ENCODE measurements at places on chromosomes 2 and 18.
A peak's percentile ranks its signal among the peaks of the same experiment; 100 is the strongest.

DNA sequence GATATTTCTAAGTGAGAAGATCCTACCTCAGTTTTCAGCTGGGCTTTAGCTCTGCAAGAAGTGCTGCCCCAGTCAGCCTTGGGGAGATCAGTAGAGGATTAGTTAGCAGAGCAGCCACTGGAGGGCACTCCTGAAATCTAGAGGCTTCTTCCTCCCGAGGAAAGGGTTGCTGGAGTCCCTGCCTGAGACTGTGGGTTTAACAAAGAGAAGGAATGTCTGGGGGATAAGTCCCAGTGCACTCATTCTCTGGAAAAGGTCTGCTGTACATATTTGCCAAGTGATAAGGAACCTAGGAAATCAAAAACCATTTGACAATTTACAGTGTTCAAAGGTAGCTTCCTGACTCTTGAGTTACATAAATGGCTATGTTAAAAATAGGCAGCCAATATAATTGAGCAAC, 207.2 kb downstream of the SLC8A1 start:
- H3K4me1 ChIP-seq, result peaks cover 8% of the 10 kb centered on the region
- peak overlapping the region; percentile 5 for H3K27ac ChIP-seq
- H3K4me3 ChIP-seq, result no peak overlapping the region
- DNase-seq, result peak; percentile 72

DNA sequence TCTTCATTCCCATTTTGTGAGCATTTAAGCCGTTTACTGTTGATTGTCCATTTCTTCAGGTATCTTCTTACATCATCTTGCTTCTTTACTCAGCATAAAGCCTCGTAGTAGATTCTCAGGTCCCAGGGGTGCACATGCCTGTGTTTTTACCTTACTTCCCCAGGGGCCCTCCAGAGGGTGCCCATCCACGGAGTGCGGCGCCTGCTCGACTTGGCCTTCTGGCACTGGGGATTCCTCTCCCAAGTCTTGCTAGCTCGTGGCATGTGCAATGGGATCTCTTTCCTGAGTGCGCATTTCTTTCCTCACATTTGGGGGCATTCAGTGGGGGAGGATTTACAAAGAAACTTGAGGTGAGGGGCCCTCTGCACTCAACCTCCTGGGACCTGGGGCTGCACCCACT, 148.1 kb downstream of the AGAP1 start:
- no peak overlapping the region for H3K4me3 ChIP-seq
- H3K27ac ChIP-seq, result no peak overlapping the region
- no peaks in the 10 kb centered on the region for H3K36me3 ChIP-seq
- no peak for DNase-seq
- H3K4me1 ChIP-seq, result no peaks in the 10 kb centered on the region

- no peaks in the 10 kb centered on the region for H3K27me3 ChIP-seq
- H3K4me1 ChIP-seq, result no peaks in the 10 kb centered on the region
- H3K27ac ChIP-seq, result no peak overlapping the region
- DNase-seq, result no peak
- H3K4me3 ChIP-seq, result no peak overlapping the region
- no peaks in the 10 kb centered on the region for H3K36me3 ChIP-seq
Measured at GRCh38 chr2:142153601-142154000, 22.8 kb upstream of the LRP1B start.

- no peaks in the 10 kb centered on the region for H3K4me1 ChIP-seq
- H3K36me3 ChIP-seq, result no peaks in the 10 kb centered on the region
- no peak overlapping the region for H3K27ac ChIP-seq
- DNase-seq, result no peak
- no peak overlapping the region for H3K4me3 ChIP-seq
- peaks cover 2% of the 10 kb centered on the region for H3K27me3 ChIP-seq
Measured at GRCh38 chr2:149050188-149050587, 11.7 kb downstream of the LYPD6B start.

DNA sequence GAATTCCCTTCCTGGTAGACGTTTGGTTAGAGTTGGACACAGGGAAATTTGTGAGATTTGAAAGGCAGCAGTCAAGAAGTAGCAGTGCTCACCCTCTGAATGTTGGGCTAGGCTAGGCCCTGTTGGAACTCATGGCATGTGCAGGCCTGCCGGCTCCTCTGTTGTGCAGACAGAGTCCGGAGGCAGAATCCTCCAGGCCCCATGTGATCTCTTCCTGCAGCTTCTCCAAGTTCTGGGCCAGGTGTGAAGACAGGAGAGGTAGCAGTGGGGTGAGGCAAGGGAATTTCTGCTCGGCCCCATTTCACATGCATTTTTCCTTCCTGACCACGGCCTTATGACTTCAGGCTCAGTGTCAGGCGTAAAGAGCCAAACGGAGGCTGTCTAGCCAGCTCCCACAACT, 36.9 kb upstream of the RAB31 start:
- peaks cover 5% of the 10 kb centered on the region for H3K4me1 ChIP-seq
- H3K4me3 ChIP-seq, result no peak overlapping the region
- no peak for DNase-seq
- no peaks in the 10 kb centered on the region for H3K36me3 ChIP-seq
- H3K27me3 ChIP-seq, result no peaks in the 10 kb centered on the region

- H3K27ac ChIP-seq, result no peak overlapping the region
- no peaks in the 10 kb centered on the region for H3K27me3 ChIP-seq
- H3K4me3 ChIP-seq, result no peak overlapping the region
- DNase-seq, result no peak
- H3K4me1 ChIP-seq, result no peaks in the 10 kb centered on the region
- no peaks in the 10 kb centered on the region for H3K36me3 ChIP-seq
Measured at GRCh38 chr2:16330571-16330970, 335.1 kb downstream of the CYRIA start.

Data from aorta (tissue), 5 donors.